ENCODE measurements at places on chromosomes 3 and 15. TPM values are rescaled to one million over a fixed set of nuclear protein-coding genes. Genes with fewer than 3 reads are reported as not detected.

DNA sequence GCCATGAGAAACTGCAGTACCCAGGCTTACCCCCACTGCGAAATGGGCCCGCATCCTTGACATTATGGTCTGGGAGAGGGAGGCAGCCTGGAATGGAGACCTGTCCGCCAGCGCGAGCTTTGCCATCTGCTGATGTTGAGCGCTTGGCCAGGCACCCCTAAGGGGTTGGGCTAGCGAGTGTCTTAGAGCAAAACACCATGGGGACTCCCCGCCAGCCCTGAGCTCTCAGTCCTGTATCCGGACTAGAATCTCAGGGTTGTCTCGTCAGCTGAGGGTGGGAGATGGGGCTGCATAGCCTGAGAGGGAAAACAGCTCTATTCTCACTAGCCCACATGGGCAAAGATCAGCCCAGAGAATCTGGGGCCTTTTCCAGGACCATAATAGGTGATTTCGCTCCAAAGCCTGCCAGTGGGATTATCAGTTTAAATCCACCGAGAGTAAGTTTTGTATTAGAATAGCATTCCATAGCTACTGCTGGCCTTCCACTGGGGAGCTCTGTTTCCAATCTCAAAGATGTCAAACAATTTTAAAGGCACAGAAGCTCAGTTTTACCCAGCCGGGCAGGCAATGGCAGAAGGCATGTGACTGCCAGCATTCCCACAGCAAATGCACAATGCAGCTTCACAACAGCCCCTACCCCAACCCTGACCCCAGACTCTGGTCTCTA, 167.5 kb upstream of the TPM1 start:
- no peak overlapping the region for H3K4me3 ChIP-seq
- no peak overlapping the region for H3K27ac ChIP-seq
- no peaks in the 10 kb centered on the region for H3K27me3 ChIP-seq
- H3K36me3 ChIP-seq, result no peaks in the 10 kb centered on the region
- peaks cover 7% of the 10 kb centered on the region for H3K4me1 ChIP-seq
- no peak for DNase-seq

DNA sequence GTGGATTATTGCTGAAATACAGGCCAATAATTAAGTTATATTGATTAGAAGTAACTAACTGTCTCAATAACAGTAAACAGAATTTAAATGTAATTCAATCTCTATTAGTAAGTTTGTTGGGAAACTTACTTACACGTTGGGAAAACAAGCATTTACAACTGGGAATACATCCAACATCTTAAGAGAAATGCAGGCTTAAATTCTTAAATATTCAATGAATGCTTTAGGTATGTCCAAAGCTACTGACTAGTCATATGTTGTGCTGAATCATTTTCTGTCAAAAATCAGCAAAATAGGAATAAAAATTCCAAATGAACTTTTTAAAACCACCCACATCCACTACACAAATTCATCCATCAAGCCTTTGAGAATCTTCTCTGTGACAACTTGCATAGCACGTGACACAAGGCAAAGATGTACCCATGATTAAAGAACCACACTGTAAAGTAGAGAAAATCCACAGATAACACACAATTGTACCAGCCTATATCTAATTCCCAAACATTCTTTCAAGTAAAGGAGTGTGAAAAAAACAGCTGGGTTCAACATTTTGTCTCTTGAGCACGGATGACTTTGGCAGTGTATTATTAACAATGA, 60.0 kb downstream of the NMNAT3 start:
- no peaks in the 10 kb centered on the region for H3K4me1 ChIP-seq
- H3K4me3 ChIP-seq, result no peak overlapping the region
- no peak overlapping the region for H3K27ac ChIP-seq
- H3K36me3 ChIP-seq, result no peaks in the 10 kb centered on the region
- DNase-seq, result no peak
- no peaks in the 10 kb centered on the region for H3K27me3 ChIP-seq

DNA sequence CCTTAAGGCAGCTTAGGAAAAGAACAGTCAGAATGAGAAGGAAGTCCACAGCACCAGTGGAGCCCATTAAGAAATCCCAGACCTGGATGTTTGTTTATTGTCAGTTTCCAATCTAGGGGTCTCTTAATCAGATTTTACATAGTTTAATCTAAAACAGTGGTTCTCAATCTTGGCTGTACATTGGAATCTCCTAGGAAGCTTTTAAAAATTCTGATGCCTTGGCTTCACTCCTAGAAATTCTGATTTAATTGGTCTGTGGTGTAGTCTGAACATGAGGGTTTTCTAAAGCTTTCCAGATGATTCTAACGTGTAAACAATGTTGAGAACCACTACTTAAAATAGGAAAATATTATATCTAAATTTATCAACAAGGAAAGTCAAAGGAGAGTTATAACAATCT, 56.6 kb upstream of the SPRED1 start:
- no peak for DNase-seq
- peaks cover 12% of the 10 kb centered on the region for H3K4me1 ChIP-seq
- no peaks in the 10 kb centered on the region for H3K36me3 ChIP-seq
- no peak overlapping the region for H3K27ac ChIP-seq
- no peaks in the 10 kb centered on the region for H3K27me3 ChIP-seq

DNA sequence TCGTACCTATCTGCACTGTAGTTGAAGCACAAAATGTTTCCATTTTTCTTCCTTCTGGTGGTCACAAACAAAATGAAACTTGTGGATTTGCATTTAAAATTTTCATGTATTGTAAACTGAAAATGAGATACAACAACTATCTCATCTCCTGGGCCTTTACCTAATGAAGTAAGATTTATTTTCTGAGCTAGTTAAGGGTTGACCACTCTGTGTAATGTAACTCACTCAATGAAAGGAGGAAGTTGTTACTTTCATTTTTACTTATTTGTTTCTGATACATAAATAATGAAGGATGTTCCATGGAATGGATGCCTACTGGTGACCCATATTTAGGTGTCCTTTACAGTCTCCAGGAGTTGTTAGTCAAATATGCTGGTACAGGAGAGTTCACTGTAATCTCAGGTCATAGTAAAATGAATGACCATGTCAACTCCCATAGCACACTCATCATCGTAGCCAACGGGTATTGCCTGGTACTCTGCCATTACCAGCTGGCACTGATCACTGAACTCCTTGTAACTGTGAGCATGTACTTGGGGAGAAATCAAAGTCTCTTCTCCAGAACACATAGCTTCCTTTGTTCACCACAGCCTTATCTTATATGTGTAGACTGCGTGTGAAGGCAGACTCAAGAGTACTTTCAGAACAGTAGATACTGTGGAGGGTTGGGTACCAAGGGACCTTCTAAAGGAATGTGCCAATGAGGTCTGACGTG, 474.2 kb upstream of the ROBO2 start:
- H3K4me3 ChIP-seq, result no peak overlapping the region
- no peaks in the 10 kb centered on the region for H3K27me3 ChIP-seq
- no peaks in the 10 kb centered on the region for H3K36me3 ChIP-seq
- H3K4me1 ChIP-seq, result peaks cover 10% of the 10 kb centered on the region

DNA sequence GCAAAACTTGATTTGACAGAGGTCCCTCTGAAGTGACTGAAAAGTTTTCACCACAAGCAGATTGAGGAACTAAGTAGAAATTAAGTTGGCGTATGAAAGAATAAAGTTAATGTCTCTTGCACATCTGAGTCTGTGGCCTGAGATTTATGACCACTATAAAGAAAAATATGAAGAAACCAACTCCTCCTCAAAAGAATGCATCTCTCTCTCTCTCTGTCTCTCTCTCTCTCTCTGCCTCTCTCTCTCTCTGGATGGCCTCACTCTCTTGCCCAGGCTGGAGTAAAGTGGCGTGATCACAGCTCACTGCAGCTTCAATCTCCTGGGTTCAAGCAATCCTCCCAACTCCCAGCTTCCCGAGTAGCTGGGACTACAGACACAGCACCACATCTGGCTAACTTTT, 55.2 kb downstream of the RPL22L1 start:
- H3K4me3 ChIP-seq, result no peak overlapping the region
- no peak for DNase-seq
- no peaks in the 10 kb centered on the region for H3K36me3 ChIP-seq
- H3K27ac ChIP-seq, result no peak overlapping the region
- H3K27me3 ChIP-seq, result peaks cover 6% of the 10 kb centered on the region
- peaks cover 26% of the 10 kb centered on the region for H3K4me1 ChIP-seq

- H3K27ac ChIP-seq, result no peak overlapping the region
- no peak overlapping the region for H3K4me3 ChIP-seq
- H3K36me3 ChIP-seq, result no peaks in the 10 kb centered on the region
- H3K4me1 ChIP-seq, result no peaks in the 10 kb centered on the region
Observed at GRCh38 chr3:102225005-102225404, 209.8 kb upstream of the ZPLD1 start.

GRCh38 chr3:122991236-122991985, 36.2 kb downstream of the SEMA5B start:
- H3K36me3 ChIP-seq, result no peaks in the 10 kb centered on the region
- peaks cover 3% of the 10 kb centered on the region for H3K4me1 ChIP-seq
- peaks cover 4% of the 10 kb centered on the region for H3K27me3 ChIP-seq
- DNase-seq, result no peak
- no peak overlapping the region for H3K27ac ChIP-seq

GRCh38 chr15:85580879-85581278, 200.5 kb downstream of the AKAP13 start:
- peak overlapping the region; percentile 53 for H3K4me3 ChIP-seq
- H3K4me1 ChIP-seq, result peaks cover 68% of the 10 kb centered on the region
- peaks cover 29% of the 10 kb centered on the region for H3K36me3 ChIP-seq

- H3K27me3 ChIP-seq, result peaks cover 5% of the 10 kb centered on the region
- no peak for DNase-seq
- peaks cover 8% of the 10 kb centered on the region for H3K4me1 ChIP-seq
- H3K27ac ChIP-seq, result no peak overlapping the region
Observed at GRCh38 chr15:92118936-92119325, 265.4 kb downstream of the SLCO3A1 start.

DNA sequence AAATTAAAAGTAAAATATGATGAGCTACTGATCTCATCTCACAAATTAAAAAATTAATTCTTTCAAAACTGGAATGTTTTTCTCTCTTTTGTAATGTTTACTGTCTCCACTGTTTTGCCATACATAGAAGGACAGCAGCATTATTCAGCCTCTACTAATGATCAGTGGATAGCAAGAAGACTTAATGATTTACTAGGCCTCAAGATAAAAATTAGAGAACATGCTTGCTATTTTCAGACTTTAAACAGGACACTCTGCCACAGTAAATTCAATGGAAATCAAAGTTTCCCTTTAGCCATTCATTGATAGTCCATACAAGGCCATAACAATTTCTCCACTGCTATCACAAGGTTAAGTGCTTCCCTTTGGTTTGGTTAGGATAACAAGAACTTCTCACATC, 129.4 kb downstream of the TMCC1 start:
- H3K27ac ChIP-seq, result no peak overlapping the region
- no peak overlapping the region for H3K4me3 ChIP-seq
- peaks cover 11% of the 10 kb centered on the region for H3K4me1 ChIP-seq
- H3K27me3 ChIP-seq, result peaks cover 2% of the 10 kb centered on the region

- no peak for DNase-seq
- H3K4me3 ChIP-seq, result no peak overlapping the region
- H3K36me3 ChIP-seq, result no peaks in the 10 kb centered on the region
- H3K27ac ChIP-seq, result no peak overlapping the region
- H3K27me3 ChIP-seq, result peaks cover 2% of the 10 kb centered on the region
Observed at GRCh38 chr3:170953736-170954135, 45.3 kb upstream of the EIF5A2 start.

- no peak for DNase-seq
- H3K27ac ChIP-seq, result no peak overlapping the region
- H3K4me1 ChIP-seq, result no peaks in the 10 kb centered on the region
- peaks cover 5% of the 10 kb centered on the region for H3K36me3 ChIP-seq
- H3K27me3 ChIP-seq, result no peaks in the 10 kb centered on the region
- H3K4me3 ChIP-seq, result no peak overlapping the region
Observed at GRCh38 chr3:136621628-136622027, 130.6 kb downstream of the STAG1 start.

GRCh38 chr3:31488475-31489017, 44.2 kb upstream of the STT3B start:
- H3K4me1 ChIP-seq, result peaks cover 7% of the 10 kb centered on the region
- DNase-seq, result no peak
- no peak overlapping the region for H3K4me3 ChIP-seq
- H3K27me3 ChIP-seq, result peaks cover 2% of the 10 kb centered on the region
- no peaks in the 10 kb centered on the region for H3K36me3 ChIP-seq

- peaks cover 9% of the 10 kb centered on the region for H3K4me1 ChIP-seq
- no peak for DNase-seq
- no peak overlapping the region for H3K27ac ChIP-seq
- no peak overlapping the region for H3K4me3 ChIP-seq
- peaks cover 3% of the 10 kb centered on the region for H3K36me3 ChIP-seq
Observed at GRCh38 chr3:52037291-52037690, 19.1 kb downstream of the DUSP7 start.

Gene MUC4
- 0.05 TPM for total RNA-seq

Gene KY
- not detected for total RNA-seq

Gene MESP2
- 0.33 TPM for total RNA-seq

Gene AADACL2
- total RNA-seq, result not detected

Gene DUSP7
- 21.7 TPM for total RNA-seq

Gene EFCAB12
- 0.21 TPM for total RNA-seq

Gene KIF15
- 6.0 TPM for total RNA-seq
